ENCODE measurements at places on chromosomes 7 and 10.

DNA sequence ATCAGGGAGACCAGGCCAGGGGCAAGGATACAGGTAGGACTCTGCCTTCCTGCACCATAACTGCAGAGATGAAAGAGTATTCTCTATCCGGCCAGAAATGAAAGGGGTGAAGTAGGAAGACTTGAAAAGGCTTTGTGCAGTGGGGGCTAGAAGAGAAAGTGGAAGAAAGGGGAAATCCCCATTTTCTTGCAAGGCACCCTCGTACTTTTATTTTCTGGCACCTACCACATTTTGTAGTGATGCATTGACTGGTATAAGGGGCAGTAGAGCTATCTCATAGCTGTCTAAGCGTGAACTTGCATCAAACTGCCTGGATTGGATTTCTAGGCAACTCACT lies 752 bp upstream of the CAMK2G start:
- DNase-seq = no peak

- no peak for DNase-seq
These were observed 8.0 kb downstream of the RASSF4 start for GRCh38 chr10:44967616-44968015.

- DNase-seq = no peak
These were observed 652.9 kb downstream of the SDK1 start for GRCh38 chr7:3953946-3954345.

DNA sequence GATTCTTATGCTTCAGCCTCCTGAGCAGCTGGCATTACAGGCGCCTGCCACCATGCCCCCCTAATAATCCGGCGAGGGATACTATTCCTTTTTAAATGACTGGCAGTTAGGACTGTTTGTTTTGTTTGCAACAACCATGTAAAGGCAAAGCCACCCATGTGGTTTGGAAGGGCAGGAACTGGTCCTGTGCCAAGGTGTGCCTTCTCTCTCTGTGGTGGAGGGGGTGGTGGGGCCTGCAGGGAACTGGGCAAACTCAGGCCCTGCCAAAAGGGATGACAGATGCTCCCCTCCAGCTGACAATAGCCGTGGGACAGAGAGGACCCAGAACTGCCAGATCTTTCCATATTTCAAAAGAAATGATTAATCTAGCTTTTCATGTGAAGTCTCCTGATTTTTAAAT lies 23.5 kb upstream of the WAPL start:
- DNase-seq = no peak

DNA sequence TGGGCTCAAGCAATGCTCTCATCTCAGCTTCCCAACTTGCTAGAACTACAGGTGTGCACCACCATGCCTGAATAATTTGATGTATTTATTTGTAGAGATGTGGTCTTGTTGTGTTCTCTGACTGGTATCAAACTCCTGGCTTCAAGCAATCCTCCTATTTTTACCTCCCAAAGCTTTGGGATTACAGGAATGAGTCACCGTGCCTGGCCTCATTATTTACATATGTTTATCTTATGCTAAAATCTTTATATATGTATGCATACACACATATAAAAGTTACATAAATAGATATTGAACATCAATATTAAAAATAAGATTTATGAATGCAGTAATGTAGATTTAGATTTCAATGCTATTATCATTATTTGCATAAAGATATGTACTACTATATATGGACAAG lies 1634.5 kb upstream of the LRRTM3 start:
- no peak for DNase-seq

- DNase-seq = peak; percentile 43
These were observed 60.3 kb upstream of the NFKB2 start for GRCh38 chr10:102335184-102335583.

- DNase-seq = no peak
These were observed 5.1 kb upstream of the CYTH3 start for GRCh38 chr7:6277476-6277875.

DNA sequence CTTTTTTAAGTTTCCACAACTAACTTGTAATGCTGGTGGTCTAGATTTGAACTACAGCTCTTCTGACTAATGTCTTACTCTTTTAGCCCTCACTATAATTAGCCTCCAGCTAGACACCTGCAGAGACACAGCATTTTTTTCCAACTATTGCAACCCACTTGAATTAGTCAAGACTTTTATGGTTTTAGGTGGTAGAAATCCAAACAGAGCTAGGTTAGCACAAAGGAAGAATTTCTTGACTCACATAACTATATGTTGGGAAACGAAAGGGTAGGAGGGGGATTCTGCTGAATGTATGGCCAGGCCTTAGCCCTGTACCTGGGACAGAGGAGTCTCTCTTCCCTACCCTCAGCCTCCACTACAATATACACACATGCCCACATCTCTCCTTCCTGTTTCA lies 586.1 kb downstream of the INHBA start:
- DNase-seq = no peak

DNA sequence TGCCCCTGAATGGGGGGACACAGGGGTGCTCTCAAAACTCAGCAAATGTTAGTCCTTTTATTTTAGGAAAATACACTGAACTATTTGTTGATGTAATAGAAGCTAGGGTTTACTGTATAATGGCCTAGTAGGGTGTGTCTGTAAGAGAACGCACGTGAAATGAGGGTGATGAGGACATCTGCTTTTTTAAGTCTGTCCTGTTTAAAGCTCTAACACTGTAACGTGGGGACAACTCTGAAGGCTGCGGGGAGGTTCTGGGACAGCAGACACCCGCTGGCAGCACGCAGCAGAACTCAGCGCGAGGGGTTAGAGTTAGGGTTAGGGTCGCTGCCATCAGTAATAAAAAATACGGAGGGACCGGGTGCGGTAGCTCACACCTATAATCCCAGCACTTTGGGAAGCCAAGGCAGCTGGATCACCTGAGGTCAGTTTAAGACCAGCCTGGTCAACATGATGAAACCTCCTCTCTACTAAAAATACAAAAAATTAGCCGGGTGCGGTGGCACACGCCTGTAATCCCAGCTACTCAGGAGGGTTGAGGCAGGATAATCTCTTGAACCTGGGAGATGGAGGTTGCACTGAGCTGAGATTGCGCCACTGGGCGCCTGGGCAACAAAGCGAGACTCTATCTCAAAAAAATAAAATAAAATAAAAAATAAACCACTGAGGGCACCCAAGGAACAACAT lies 98.0 kb downstream of the CTBP2 start:
- no peak for DNase-seq

- DNase-seq = no peak
These were observed 82.7 kb upstream of the KLF6 start for GRCh38 chr10:3867454-3868270.

DNA sequence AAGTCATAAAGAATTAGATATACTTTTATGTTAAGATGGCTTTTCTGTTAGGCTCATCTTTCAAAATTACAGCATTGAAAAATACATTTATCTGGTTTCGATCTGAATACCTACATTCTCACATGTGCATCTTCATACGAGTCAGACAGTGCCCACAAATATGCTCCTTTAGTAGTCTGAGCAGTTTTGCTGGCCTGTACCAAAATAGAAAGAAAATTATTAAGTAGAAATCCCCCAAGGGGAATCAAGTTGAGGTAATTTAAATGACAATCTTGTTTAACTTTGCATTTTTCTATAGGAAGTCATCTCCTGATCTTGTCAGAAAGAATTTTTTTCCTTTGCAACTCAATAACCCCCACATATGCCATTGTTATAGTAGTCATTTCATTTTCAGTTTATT lies 287.4 kb upstream of the SEMA3D start:
- DNase-seq = no peak
